ENCODE measurements at places on chromosomes 11 and 22.

GRCh38 chr22:19911540-19912270 lies 29.9 kb upstream of the COMT start:
- DNase-seq = no peak

DNA sequence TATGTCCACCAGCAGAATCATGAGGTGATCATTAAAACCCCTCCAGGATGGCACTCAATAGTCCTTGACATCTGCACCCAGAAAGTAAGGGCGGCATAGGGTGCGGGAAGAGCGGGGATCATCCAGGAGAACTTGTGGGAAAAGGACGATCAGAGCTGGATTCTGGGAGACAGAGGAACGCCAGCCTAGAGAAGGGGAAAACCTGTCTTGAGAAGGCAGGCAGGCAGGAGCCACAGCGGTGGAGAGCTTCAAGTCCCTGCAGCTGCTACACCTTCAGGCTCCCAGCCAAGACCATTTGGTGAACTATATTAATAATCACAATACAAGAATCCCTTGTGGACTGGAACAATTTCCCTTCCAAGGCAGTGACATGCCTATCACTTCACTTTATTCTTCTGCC lies 134.3 kb downstream of the BUD13 start:
- no peak for DNase-seq

DNA sequence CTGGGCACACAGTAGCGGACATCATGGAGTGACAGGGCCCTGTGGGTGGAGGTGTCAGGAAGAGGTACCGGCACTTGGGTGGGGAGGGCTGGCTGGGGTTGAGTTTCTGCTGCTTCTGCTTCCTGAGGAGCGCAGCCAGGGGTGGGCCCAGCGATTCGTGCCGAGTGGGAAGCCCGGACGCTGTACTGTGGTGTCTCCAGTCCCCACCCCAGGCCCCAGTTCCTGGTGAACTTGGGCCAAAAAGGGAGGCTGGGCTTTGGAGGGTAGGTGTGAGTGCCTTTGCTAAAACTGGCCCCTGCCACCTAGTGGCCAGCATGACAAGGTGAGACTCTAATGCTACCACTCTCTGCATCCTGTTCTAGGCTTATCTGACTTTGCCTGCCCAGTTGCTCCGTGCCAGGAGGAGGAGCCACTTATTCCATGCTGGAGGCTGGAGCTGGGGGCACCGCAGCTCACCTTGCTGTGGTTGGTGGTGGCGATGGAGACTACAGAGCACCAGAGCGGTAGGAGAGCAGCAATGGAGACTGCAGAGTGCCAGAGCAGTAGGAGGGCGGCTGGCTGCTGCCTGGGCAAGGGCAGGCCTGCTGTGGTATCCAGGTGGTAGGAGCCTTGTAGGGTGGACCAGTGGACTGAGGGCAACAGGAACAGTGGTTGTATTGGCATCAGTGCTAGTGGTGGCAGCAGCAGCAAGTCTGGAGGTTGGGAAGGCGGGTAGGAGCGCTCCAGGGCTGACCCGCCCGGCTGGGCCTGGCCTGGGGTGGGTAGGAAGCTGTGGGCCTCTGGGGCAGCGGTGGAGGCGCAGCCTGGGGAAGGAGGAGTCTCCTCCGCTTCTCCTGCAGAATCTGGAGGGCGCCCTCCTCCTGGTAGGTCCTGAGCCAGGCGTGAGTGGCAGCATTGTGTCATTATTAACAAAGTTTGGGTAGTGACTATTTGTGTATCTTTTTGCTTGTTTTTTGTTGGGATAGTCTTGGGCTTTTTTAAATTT lies 2.2 kb upstream of the RFPL2 start:
- DNase-seq = no peak

DNA sequence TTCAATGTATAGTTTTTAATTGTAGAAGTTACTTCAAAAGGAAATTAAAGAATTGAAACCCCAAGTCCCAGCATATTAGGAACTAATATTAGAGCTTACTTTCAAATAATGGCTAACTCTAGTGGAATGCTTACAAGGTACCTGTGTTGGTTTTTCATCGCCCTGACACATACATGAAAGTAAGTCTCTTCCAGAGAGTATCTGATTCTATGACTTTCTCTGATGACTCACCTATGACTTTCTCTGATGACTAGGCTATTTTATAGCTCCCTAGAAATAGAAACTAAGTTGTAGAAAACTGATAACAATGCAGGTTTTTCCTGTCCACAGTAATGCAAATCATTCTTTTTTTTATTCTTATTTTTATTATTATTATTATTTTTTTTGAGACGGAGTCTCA lies 33.6 kb upstream of the MMP7 start:
- no peak for DNase-seq

DNA sequence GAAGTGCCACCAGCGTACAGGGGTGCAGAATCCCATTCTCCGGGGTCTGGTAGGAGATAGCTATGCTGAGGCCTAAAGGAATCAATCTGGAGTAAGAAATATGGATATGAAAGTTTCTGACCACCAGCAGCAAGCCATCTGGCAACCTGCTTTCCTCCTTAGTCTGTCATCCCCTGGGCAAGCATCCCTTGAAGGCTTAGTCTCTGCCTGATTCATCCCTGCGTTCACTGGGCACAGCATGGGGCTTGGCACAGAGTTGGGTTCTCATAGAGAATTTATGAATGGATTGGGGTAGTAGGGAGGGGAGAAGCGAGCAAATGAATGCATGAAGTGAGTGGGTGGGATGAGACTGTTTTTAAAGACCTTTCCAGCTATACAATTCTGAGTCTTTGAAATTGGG lies 85.8 kb upstream of the NARS2 start:
- no peak for DNase-seq

GRCh38 chr22:39925273-39925672 lies 24.4 kb downstream of the GRAP2 start:
- DNase-seq = no peak

GRCh38 chr11:115251126-115251525 lies 253.1 kb downstream of the CADM1 start:
- no peak for DNase-seq

DNA sequence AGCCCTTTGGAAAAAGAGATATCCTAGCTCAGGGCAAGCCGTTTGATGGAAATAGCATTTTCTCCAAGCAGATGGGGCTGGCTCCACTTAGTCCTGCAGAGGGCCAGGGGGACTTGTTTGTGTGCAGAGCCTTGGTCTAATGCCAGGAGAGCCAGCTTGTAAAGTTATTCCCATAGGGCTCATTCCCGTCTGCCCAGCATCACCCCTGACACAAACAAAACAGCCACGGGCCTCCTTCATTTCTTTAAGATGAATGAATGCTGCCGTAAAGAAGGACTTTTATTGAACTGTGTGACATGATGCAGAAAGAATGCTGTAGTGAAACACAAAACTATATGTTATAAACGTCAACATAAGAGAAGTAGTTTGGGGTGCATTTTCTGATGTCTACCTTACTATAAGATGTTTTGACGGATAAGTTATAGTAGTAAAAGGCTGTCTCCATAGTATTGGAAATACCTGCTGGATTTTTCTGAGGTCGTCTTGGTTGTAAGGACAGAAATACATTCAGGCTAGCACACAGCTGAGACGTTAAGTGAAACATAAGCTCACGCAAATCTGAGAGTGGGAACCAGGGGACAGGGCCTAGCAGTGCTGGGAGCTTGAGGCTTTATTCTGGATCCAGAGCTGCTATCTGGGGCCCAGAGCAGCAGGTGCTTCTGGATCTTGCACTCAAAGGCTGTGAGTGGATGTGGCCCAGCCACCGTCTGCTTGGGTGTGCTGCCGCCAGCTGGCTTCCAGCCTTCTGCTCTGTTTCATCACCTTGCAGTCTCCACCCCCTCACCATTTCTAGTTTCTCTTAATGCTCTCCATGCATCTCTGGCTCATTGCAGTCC lies 53.3 kb downstream of the NCAM1 start:
- peak; percentile 66 for DNase-seq

DNA sequence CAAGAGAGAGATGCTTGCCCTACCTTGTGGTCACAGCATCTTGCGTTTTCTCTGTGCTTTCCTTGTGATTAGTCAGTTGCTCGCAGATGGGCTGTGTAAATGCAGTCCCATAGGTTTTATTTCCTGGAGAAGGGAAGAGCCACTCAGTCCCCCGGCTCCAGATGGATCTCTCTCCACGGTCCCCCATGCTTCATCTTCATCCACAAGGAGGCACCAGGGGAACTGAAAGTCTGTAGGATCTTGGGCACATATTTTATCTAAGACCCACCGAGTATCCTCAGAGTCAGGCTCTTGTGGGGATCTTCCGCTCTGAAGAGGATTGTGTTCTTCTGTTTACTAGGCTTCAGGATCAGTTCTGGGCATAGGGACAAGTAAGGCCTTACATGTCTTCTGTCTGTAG lies 66.8 kb upstream of the E2F8 start:
- DNase-seq = no peak

GRCh38 chr22:44917372-44918165 lies 92.2 kb downstream of the PHF21B start:
- DNase-seq = no peak

GRCh38 chr22:48397531-48398180 lies 1430.0 kb downstream of the BRD1 start:
- no peak for DNase-seq

- no peak for DNase-seq
These were observed 85.1 kb downstream of the SOX6 start for GRCh38 chr11:16271258-16271657.

DNA sequence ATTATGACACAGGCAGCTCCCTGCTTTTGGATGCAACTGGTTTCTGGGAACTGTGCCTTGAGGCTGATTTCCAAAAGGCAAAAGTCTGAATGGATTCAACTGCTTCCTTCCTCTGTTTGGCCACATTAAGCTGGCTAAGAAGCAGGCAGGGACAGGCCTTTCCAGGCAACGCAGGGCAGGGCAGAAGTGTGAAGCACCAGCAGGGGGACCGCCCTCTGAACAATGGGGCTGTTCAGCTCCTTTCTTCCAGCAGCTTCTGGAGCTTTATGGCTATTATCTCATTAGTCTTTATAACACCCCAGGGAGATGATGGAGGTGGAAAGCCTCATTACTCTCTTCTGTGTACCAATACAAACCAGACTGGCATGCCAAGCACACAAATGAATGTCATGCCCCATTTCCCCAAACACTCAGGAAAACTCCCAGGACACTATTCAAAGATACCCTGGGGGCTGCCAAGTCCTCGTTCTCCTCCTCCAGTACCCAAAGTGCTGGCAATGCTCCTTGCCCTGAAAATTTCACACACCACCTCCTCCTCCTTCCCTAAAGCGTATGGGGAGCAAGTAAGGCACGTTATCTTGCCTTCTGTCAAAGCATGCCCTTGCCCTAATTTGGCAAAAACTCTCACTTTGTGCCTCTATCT lies 21.3 kb downstream of the MORC2 start:
- no peak for DNase-seq

GRCh38 chr11:134642206-134642605 lies 230.2 kb upstream of the B3GAT1 start:
- no peak for DNase-seq

GRCh38 chr11:121063728-121064127 lies 37.3 kb upstream of the TECTA start:
- DNase-seq = no peak

GRCh38 chr22:46855681-46856080 lies 93.2 kb downstream of the TBC1D22A start:
- DNase-seq = no peak

DNA sequence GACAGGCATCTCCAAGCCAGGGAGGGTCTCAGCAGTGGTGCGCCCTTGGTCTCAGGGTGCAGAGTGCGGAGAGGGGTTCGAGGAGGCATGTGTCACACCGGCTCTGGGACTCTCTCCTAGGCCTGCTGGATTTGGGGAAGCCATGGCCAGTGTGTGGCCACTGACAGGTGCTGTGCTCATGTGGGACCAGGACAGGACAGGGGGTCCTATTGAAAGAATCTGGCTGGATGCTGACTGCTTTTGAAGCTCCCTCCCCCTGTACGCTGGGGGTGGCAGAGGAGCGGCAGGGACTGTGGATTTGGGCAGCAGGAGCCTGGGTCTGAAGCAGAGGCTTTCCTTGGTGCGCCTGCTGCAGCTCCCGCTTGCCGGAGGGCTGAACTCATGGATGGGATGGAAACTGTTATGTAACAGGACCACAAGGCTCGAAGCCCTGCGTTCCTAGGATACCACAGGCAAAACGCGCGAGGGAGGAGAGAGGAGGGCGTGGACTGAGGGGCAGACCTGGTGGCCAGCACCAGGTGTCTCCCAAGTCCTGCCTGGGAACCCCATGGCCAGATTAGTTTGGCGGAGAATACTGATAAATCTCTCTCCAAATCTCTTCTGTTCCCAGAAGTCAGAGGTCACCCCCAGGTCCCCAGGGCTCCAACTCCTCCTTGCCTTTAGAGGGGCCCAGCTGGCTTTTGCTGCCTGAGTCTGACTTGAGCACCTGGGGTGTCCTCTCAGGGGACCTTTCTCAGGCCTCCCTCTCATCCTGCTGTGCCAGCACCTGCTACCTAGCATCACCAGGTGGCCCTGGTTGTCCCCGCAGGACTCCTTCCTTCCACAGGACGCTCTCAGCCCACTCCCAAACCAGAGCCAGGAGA lies 13.8 kb upstream of the TEF start:
- DNase-seq = peak; percentile 61

- DNase-seq = no peak
These were observed 11.9 kb upstream of the NARS2 start for GRCh38 chr11:78586452-78587046.

- no peak for DNase-seq
These were observed 94.3 kb downstream of the ETS1 start for GRCh38 chr11:128492903-128493569.

DNA sequence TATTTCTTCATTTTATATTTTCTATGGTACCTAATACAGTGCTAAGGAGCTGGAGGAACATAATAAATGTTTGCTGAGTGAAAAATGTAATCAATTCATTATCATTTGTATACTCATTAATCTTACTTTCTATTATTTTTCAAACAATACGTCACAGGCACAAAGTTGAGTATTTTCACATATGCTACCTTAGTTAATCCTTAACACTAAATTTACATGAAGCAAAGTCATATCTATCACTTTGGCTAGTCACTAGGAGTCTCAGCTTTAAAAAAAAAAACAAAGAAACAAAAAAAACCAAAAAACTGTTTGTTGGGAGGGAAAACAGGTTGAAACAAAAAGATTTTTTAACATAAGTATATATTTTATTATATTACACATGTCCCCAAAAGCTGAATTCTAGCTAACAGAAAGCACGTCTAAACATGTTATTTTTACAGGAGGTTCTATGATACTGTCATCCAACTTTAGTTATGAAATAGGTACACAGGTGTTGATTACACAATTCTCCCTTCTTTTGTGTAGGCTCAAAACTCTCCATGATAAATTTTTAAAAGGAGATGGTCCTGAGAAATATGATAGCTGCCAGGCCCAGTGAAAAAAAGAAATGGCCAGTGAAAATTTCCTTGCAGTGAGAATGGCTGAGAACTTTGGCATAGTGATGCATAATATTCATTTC lies 14.3 kb downstream of the HPS5 start:
- DNase-seq = no peak

- DNase-seq = no peak
These were observed 57.5 kb upstream of the PLET1 start for GRCh38 chr11:112318184-112318591.

- peak; percentile 46 for DNase-seq
These were observed 9.5 kb downstream of the IRF7 start for GRCh38 chr11:606245-606644.

GRCh38 chr11:109197656-109198055 lies 224.3 kb upstream of the C11orf87 start:
- DNase-seq = no peak

GRCh38 chr22:50314455-50315288 lies 7.2 kb upstream of the PLXNB2 start:
- no peak for DNase-seq

All from right forelimb (tissue), 1 donor.